H1 (cell line): ENCODE measurements at places on chromosomes 5 and 9.

- no peak for DNase-seq
- H3K4me1 ChIP-seq, result no peaks in the 10 kb centered on the region
- no peaks in the 10 kb centered on the region for H3K36me3 ChIP-seq
- H3K27me3 ChIP-seq, result no peaks in the 10 kb centered on the region
- H3K27ac ChIP-seq, result no peak overlapping the region
These were observed 126.1 kb downstream of the CACNA1B start for GRCh38 chr9:138003485-138004190.

- no peak for DNase-seq
- no peak overlapping the region for H3K27ac ChIP-seq
- no peak overlapping the region for H3K4me3 ChIP-seq
These were observed 480.0 kb downstream of the TAF11L14 start for GRCh38 chr5:18114151-18114757.

- H3K27ac ChIP-seq, result no peak overlapping the region
- H3K4me1 ChIP-seq, result peaks cover 2% of the 10 kb centered on the region; the same call in 1 of the 2 replicates
- H3K4me3 ChIP-seq, result no peak overlapping the region
- DNase-seq, result peak; percentile 46
- no peaks in the 10 kb centered on the region for H3K36me3 ChIP-seq
These were observed 40.4 kb upstream of the GADD45G start for GRCh38 chr9:89564346-89564878.

DNA sequence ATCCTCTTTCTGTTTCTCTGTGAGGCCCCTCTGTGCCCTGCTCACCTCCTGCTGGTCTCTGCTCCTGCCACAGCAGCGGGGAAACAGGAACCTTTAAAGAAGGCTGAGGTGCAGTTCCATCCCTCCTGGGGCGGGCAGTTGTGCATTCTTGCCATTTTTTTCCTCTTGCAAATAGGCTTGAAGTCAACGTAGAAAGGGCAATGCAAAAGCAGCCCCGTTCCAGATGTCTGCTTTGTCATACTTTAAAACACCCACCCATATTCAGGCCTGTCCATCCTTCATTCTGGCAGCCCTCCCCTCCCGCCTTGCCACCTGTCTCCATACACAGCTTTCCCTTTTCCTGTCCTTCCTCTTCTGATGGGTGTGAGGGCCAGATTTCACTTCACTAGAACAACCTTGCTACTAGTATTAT lies 65.4 kb upstream of the KLF9 start:
- H3K27ac ChIP-seq, result no peak overlapping the region
- H3K36me3 ChIP-seq, result no peaks in the 10 kb centered on the region
- no peaks in the 10 kb centered on the region for H3K27me3 ChIP-seq
- 0 out of 2 replicates have a peak overlapping the region, but pooled peaks have one; percentile 2 for H3K4me3 ChIP-seq
- DNase-seq, result no peak

GRCh38 chr9:15206903-15207696 lies 99.9 kb downstream of the TTC39B start:
- DNase-seq, result no peak
- peaks cover 3% of the 10 kb centered on the region for H3K4me1 ChIP-seq
- H3K27me3 ChIP-seq, result no peaks in the 10 kb centered on the region
- no peak overlapping the region for H3K27ac ChIP-seq

- no peaks in the 10 kb centered on the region for H3K4me1 ChIP-seq
- DNase-seq, result no peak
- no peaks in the 10 kb centered on the region for H3K36me3 ChIP-seq
These were observed 22.1 kb downstream of the MCIDAS start for GRCh38 chr5:55205001-55205400.

DNA sequence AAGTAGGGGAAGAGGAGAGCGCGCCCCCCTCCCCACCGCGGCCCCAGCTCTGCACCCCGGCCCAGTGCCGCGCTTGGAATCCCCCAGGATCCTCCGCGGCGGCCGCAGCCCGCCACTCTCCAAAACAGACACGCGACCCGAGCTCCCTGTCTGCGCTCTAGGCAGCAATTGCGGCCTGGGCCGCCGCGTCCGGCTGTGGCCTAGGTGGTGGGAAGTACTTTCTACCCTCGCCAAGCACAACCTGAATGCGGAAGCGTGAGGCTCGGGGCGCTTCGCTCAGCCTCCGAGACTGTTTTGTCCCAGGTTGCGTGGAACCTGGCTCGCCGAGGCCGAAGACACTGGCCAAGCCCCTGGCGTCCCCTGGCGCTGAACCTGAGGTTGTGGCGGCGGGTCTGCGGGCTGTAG lies 3.3 kb upstream of the FOXB2 start:
- H3K36me3 ChIP-seq, result no peaks in the 10 kb centered on the region
- H3K4me1 ChIP-seq, result peaks cover 32% of the 10 kb centered on the region
- H3K4me3 ChIP-seq, result peak overlapping the region; percentile 65
- DNase-seq, result no peak
- peaks cover 89% of the 10 kb centered on the region for H3K27me3 ChIP-seq
- no peak overlapping the region for H3K27ac ChIP-seq

DNA sequence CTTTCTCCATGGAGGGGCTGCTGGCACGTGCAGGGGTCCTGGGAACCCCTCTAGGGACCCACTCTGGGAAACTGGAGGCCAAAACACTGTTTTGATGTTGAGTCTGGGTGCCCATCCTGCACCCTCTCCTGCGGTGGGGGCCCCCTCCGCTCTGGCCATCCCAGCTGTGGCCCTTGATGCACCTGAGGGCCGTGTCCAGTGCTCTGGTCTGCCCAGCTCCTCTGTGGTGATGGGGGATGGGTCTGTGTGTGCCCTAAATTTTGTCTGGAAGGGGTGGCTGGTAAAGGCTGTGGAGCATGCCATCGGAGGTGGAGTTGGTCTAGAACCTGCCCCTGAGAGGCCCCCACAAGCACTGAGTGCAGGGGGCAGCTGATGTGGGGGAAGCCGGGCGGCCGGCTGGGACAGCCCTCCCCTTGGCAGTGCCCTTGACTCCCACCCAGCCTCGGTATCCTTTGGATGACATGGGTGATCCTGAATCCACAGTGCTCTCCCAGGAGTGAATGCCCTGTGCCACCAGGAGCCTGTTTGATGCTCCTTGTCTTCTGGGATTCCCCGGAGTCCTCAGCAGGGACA lies 26.3 kb downstream of the AHRR start:
- DNase-seq, result no peak
- H3K4me3 ChIP-seq, result no peak overlapping the region
- H3K36me3 ChIP-seq, result no peaks in the 10 kb centered on the region
- no peaks in the 10 kb centered on the region for H3K27me3 ChIP-seq
- peaks cover 5% of the 10 kb centered on the region for H3K4me1 ChIP-seq

GRCh38 chr5:120568711-120569110 lies 104.6 kb downstream of the PRR16 start:
- no peak for DNase-seq
- no peaks in the 10 kb centered on the region for H3K36me3 ChIP-seq
- no peak overlapping the region for H3K27ac ChIP-seq
- no peaks in the 10 kb centered on the region for H3K4me1 ChIP-seq
- H3K4me3 ChIP-seq, result no peak overlapping the region
- no peaks in the 10 kb centered on the region for H3K27me3 ChIP-seq

- H3K4me1 ChIP-seq, result peaks cover 5% of the 10 kb centered on the region
- DNase-seq, result no peak
- no peak overlapping the region for H3K27ac ChIP-seq
- no peaks in the 10 kb centered on the region for H3K27me3 ChIP-seq
- no peaks in the 10 kb centered on the region for H3K36me3 ChIP-seq
- no peak overlapping the region for H3K4me3 ChIP-seq
These were observed 380.1 kb downstream of the CTNND2 start for GRCh38 chr5:11524188-11524587.

DNA sequence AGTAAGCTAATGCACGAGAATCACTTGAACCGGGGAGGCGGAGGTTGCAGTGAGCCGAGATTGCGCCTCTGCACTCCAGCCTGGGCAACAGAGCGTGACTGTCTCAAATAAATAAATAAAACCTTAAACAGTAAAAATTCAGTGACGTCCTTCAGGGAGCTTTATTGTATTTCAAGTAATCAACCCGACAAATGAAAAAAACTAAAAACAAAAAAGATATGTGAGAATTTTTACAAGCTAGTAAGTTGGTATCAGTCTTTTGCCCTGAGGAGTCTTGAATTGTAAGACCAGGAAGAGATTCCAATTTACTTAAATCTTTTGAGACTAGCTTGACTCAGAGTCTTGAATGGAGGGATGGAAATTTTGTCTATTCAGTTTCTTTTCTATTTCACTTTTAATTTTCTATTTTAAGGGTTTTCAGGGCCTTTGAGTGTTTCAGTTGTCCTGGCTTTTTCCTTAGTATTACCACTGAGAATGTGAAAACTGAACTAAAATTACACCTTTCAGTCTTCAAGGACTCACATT lies 126.0 kb upstream of the DHFR start:
- no peak overlapping the region for H3K27ac ChIP-seq
- DNase-seq, result no peak
- H3K4me1 ChIP-seq, result no peaks in the 10 kb centered on the region
- H3K36me3 ChIP-seq, result no peaks in the 10 kb centered on the region; the same call in 1 of the 2 replicates

GRCh38 chr5:81398741-81399140 lies 4.8 kb upstream of the ACOT12 start:
- H3K36me3 ChIP-seq, result no peaks in the 10 kb centered on the region
- H3K4me1 ChIP-seq, result no peaks in the 10 kb centered on the region
- H3K27ac ChIP-seq, result no peak overlapping the region
- H3K27me3 ChIP-seq, result no peaks in the 10 kb centered on the region; the same call in none of the 2 replicates
- H3K4me3 ChIP-seq, result no peak overlapping the region

DNA sequence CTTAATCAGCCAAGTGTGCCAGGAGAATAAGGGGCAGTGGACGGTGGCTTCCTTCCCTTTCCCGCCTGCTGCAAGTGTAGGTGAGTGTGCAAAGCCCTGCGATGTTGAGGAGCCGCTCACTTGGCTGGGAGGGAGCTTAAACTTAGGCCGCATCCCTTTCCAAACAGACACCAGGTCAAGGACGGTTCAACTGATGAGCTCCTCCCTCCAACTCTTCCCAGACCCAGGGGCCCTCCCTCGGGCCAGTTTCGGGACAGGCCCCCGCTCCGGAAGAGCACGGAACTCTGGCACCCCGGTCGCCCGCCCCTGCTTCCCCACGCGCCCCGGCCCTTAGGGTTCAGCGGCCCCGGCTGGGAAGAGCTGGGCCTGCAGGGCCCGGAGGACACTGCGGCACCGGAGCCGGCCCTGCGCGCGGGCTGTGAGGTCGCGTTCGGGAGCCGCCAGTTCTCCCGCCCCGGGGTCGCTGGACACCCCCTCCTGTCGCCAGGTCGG lies 481 bp downstream of the MRPL36 start:
- peaks cover 3% of the 10 kb centered on the region for H3K4me1 ChIP-seq
- no peaks in the 10 kb centered on the region for H3K27me3 ChIP-seq
- no peak for DNase-seq
- peak overlapping the region; percentile 73 for H3K4me3 ChIP-seq

DNA sequence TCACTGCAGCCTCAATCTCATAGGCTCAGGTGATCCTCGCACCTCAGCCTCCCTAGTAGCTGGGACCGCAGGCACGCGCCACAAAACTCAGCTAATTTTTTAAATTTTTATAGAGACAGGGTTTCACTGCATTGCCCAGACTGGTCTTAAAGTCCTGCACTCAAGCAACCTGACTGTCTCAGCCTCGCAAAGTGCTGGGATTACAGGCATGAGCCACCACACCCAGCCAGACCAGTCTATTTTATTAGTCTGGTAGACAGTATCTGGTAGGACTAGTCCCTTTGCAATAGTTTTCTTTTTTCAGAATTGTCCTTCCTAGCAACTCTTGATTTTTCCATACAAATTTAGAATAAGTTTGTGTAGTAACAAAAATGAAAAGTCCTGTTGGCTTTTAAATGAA lies 14.1 kb upstream of the GPR150 start:
- no peaks in the 10 kb centered on the region for H3K27me3 ChIP-seq
- no peak overlapping the region for H3K4me3 ChIP-seq

- H3K36me3 ChIP-seq, result no peaks in the 10 kb centered on the region
- H3K27me3 ChIP-seq, result no peaks in the 10 kb centered on the region
- DNase-seq, result no peak
- H3K27ac ChIP-seq, result no peak overlapping the region
- H3K4me1 ChIP-seq, result peaks cover 15% of the 10 kb centered on the region
These were observed 159.9 kb downstream of the TSSK1B start for GRCh38 chr5:113274836-113275414.

DNA sequence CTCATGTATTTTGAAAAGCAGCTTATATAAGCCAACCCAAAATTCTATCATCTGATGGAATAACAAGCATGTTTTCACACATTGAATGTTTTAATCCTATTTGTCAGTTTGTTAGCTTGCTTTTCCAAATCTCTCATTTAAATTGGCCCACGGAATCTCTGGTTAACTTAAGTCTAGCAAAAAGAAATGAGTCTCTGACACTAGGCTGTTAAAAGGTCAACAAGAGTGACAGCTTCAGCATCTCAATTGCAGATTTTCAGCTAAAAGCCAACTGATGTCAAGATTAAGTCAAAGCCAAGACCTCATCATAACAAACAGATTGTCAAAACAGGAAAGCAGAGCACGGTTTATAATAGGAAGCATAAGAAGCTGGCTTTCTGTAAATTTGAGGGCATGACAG lies 49.4 kb upstream of the CDH9 start:
- no peak overlapping the region for H3K4me3 ChIP-seq
- no peaks in the 10 kb centered on the region for H3K36me3 ChIP-seq
- DNase-seq, result no peak
- no peaks in the 10 kb centered on the region for H3K27me3 ChIP-seq
- no peak overlapping the region for H3K27ac ChIP-seq
- H3K4me1 ChIP-seq, result no peaks in the 10 kb centered on the region

GRCh38 chr9:122097679-122098315 lies 4.7 kb upstream of the TTLL11 start:
- H3K27me3 ChIP-seq, result peaks cover 10% of the 10 kb centered on the region
- no peak for DNase-seq
- H3K36me3 ChIP-seq, result no peaks in the 10 kb centered on the region
- H3K4me3 ChIP-seq, result no peak overlapping the region

- DNase-seq, result no peak
- H3K4me1 ChIP-seq, result no peaks in the 10 kb centered on the region
- H3K36me3 ChIP-seq, result no peaks in the 10 kb centered on the region
- H3K4me3 ChIP-seq, result no peak overlapping the region
These were observed 2.8 kb downstream of the HSDL2 start for GRCh38 chr9:112382501-112383364.

DNA sequence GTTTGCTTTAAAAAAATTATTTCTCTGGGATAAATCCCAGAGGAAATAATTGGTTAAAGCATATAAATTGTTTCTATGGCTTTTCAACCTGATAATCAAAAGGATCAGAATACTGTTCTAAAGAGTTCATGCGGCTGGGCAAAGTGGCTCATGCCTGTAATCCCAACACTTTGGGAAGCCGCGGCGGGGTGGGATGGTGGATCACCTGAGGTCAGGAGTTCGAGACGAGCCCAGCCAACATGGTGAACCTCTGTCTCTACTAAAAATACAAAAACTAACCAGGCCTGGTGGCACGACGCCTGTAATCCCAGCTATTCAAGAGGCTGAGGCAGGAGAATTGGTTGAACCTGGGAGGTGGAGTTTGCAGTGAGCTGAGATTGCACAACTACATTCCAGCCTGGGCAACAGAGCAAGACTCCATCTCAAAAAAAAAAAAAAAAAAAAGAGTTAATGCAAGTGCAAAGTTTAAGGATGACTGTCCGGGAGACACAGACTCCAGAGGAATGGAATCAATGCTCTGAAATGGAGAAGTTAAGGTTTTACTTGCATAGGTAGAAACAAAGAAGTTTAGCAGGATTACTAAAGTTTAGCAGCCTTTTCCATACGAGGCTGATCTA lies 16.6 kb upstream of the GRHPR start:
- no peak overlapping the region for H3K4me3 ChIP-seq
- no peak overlapping the region for H3K27ac ChIP-seq
- DNase-seq, result no peak
- H3K36me3 ChIP-seq, result no peaks in the 10 kb centered on the region
